ENCODE measurements at places on chromosomes 7 and 10.
A peak's percentile ranks its signal among the peaks of the same experiment; 100 is the strongest.

DNA sequence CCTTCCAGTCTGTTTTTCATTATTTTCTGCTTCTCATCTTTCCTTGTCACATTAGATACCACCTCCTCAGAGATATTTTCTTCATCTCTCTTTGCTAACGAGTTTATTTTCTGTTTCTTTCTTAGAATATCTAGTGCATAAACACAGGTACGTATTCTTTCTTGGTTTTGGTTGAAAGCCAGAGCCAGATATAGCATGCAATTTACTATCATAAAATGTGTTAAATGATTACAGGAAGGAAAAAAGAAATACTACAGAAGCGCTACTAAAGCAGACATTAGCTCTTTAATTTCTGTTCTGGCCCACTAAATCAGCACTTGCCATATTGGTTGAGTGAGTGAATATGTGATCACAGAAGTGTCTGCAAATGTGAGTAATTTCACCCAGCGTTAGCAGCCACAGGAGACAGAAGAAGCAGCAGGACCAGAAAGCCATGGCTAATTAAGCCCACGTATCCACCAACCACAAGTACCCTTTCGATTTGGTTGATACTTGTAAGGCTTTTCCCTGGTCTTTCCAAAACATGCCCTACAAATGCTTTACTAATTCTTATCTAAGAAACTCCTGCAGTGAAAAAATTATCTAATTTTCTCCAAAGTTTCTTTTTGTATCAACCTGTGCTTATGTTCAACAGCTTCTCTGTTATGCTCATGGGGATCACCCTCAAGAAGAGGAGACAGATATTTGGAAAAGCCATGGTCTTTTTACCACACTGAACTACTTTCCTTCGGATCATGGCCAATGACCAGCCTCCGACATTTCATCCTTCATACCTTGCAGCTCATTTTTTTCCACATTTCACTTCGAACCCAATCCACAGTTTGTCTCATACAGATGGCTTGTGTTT, 23.1 kb upstream of the MACC1 start:
- DNase-seq = no peak

DNA sequence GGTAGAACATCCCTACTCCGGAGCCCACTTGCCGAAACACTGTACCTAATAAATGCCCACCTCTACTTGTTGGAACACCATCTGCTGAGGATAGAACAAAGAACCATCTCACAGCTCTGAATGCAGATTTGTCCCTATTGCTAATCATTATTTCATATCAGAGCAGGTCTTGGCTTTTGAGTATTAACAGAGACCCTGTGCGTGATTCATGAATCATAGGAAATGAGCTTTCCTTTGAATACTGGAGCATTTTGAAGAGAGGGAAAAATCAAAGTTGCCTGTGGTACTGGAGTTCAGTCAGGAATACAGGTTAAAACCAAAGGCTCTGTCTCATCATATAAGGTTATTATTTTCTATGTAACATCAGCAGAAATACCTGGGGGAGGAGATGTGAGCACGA, 1132.3 kb downstream of the XPNPEP1 start:
- DNase-seq = no peak

DNA sequence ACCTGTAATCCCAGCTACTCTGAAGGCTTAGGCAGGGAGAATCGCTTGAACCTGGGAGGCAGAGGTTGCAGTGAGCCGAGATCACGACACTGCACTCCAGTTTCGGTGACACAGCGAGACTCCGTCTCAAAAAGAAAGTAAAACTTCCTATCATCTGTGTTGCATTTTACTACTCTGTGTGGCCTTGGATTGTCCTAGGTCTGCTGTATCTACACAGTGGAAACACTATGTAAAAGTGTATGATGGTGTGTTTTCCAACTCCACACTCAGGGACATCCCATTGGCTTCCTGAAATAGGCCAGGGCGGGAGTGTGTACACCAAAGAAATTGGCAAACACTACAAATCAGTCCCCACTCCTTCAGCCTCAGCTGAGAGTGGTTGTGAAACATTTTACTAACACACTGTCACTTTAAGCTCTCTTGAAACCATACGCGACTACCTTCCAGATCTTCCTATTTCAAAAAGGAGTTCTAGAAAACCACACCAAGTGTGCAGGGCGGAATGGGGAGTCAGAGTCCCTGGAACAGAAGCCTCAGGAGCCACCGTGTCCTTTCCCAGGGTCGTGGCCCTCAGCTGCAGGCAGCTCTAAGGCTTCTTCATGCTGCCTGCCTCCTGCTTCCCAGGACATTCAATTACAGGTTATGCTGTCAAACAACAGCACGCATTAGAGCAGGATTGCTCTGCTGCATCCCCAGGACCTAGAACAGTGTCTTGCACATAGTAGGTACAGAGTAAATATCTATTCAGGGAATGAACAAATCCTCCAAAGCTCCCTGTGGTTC, 275.4 kb downstream of the PARD3 start:
- no peak for DNase-seq

- no peak for DNase-seq
Observed at GRCh38 chr7:29142021-29142727, 4.2 kb downstream of the CPVL start.

DNA sequence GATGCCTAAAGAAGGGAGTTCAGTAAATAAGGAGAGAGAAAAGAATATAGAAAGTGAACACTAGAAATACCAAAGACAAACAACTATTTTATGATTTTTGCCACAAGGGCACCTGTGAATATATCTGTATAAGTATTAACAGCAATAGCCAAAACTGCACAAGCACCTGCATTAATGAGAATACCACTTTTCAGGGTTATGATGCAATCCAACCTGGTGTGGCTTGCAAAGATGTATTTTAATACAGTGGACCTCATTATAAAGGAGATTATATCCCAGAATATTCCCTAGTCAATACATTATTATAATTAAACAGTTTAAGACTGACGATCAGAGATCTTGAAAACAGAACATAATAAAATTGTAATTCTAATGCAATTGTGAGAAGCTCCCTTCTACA, 4.0 kb downstream of the BRAF start:
- no peak for DNase-seq

DNA sequence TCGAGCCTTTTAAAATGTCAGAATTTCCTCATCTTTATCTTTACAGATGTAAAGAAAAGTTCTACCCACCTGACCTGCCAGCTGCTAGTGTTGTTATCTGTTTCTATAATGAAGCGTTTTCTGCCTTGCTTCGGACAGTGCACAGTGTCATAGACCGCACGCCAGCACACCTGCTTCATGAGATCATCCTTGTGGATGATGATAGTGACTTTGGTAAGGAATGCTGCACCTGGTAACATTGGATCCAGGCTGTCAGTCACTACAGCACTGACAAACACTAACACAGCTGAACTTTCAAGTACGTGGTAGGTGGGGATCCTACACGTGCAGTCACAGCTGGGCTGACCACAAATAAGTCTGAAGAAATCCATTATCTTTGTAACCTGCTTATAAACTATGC, 77.6 kb downstream of the GALNT11 start:
- no peak for DNase-seq

DNA sequence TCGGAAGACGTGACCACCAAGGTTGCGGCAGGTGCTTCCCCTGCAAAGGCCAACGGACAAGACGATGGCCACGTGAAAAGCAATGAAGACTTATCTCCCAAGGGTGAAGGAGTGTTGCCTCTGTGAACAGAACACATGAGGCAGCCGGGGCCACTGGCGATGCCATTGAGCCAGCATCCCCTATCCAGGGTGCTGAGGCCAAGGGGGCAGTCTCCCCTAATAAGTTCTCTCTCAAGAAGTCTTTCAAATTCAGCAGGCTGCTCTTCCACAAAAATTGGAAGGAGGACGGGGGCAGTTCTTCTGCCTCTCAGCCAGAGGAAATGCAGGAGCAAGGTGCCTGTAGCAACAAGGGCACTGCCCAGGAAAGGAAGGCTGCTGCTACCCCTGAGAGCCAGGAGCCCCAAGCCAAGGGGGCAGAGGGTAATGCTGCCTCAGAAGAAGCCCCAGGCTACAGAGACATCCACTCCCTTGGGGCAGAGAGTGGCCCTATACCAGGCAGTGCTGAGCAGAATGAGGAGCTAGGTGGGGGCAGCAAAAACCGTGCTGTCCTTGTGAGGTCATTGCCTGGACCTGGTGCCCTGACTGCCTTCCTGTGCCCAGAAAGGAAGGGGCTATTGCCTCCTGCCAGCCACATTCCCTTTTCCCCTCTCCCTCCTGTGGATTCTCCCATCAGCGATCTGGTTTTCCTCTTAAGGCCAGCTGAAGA, 17.3 kb downstream of the NT5C2 start:
- no peak for DNase-seq

DNA sequence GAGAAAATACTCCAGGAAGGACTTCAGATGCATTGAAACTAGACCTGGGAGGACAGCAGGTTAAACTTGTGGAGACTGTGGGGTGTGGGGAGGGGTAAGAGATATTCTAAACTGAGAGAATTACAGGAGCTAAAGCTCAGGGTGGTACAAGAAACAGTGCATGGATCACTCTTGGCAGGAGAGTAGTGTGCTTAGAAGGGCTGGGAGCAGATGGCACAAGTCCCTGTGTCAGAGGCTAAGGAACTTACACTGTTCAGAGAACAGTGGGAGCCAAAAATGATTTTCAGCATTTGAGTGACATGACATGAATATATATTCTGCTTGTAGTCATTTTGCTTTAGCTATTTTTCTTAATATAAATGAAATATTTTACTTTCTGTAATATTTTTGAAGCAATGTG, 36.0 kb upstream of the LAMB1 start:
- DNase-seq = no peak

GRCh38 chr7:24704311-24704710, 53.0 kb downstream of the GSDME start:
- DNase-seq = no peak

DNA sequence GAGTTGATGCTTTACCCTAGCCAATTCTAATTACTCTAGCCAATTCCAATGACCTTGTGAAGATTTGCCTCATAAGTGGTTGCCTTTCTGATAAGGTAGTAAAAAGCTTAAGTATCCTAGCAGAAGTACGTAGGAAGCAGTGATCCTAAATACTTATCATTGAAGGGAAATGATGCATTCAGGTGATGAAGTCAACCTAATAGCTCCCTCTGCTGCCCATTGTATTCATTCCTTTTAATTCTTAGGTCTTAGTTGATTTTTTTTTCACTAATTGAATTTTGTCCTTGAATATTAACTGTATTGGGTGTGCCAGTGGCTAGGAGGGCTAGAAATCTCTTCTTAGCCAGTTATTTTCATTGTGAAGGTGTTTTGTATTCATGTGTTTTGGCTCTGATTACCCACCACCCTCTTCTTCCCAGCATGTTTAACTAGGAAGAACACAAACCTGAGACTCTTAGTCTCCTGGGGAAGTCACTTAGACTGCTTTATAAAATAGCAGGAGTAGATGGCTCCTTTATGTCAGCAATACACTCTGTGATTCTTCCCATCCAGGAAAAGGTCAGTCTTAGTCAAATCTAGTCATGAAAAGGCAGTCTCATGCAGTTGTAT, 46.3 kb downstream of the PLEKHA8 start:
- peak; percentile 83 for DNase-seq

- no peak for DNase-seq
Observed at GRCh38 chr7:130513447-130513846, 21.6 kb downstream of the MEST start.

GRCh38 chr10:8563478-8563877, 509.0 kb downstream of the GATA3 start:
- DNase-seq = peak; percentile 24

- peak; percentile 89 for DNase-seq
Observed at GRCh38 chr7:30445770-30446169, 32.8 kb downstream of the NOD1 start.

DNA sequence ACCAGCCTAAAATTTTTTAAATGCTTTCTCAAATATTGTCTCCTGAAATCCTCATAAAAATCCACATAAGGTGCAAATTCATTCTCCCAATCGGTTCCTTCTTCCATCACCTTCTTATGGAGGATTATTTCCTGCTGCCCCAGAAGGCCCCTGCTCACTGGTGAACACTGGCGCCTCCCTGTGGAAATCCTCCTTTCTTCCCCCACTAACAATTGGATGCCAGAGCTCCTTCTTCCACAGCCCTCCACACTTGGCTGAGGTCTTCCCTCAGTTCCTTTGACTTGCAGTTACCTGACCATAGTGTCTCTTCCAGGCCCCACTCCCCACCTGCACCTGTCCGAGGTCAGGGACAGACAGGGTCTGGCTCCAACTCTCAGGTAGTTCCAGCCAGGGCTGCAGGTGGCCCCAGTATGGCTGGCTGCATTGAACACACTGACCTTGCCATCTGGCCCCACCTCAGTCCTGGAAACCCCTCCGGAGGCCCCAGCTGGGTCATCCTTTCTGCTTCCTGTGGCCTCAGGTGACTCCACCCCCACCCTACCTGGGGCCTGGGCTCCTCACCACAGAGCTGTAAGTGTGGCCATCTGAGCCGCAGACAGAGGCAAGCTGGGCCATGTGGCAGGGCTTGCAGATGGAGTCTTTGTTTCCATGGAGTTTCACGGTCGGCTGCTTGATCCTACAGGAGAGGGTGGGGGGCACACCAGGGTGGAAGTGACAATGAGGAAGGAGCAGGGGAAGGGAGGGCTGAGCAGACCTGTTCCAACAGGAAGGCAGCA, 18.4 kb downstream of the SPOCK2 start:
- DNase-seq = peak; percentile 28

Data from hematopoietic multipotent progenitor cell treated with erythropoietin and hydrocortisone succinate and interleukin-3 and kit ligand, for 6 days (in vitro differentiated cells).